ENCODE measurements at places on chromosomes 5 and 9. TPM values are rescaled to one million over a fixed set of nuclear protein-coding genes. Genes with fewer than 3 reads are reported as not detected.
A peak's percentile ranks its signal among the peaks of the same experiment; 100 is the strongest.

GRCh38 chr5:118701791-118702190, 286.6 kb downstream of the DTWD2 start:
- H3K27me3 ChIP-seq = no peaks in the 10 kb centered on the region
- H3K4me1 ChIP-seq = no peaks in the 10 kb centered on the region
- H3K36me3 ChIP-seq = no peaks in the 10 kb centered on the region
- no peak for DNase-seq
- no peak overlapping the region for H3K4me3 ChIP-seq
- no peak overlapping the region for H3K27ac ChIP-seq

GRCh38 chr9:127222388-127223095, 42.0 kb upstream of the GARNL3 start:
- no peaks in the 10 kb centered on the region for H3K27me3 ChIP-seq
- H3K4me1 ChIP-seq = peaks cover 3% of the 10 kb centered on the region
- H3K36me3 ChIP-seq = no peaks in the 10 kb centered on the region

DNA sequence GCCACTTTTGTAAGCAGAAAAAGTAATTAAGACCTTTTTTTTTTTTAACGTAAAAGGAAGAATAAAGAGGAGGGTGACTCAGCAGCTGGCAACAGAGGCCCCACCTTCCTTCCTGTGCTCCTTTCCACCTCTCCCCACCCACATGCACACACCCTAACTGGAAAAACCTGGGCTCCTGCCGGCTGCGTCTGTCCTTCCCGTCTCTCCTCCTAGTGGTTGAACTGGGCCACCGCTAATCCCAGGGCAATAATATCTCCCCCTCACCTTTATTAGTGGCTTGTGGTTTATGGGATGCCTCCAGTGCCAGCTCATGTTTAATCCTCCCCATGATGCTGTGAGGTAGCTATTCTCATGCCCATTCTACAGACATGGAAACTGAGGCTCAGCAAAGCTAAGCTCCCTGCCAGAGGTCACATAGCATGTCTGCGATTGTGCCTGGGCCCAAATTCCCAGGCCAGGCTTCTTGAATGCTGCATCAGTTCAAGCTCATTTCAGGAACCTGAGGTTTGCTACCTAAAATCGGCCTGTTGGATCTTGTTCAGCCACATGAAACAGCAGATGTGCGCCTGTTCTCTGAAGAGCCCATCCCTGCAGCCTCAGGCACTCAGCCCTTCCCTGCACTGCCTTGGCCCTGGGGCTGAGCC, 60.9 kb upstream of the IL17B start:
- no peaks in the 10 kb centered on the region for H3K36me3 ChIP-seq
- no peak for DNase-seq
- no peaks in the 10 kb centered on the region for H3K27me3 ChIP-seq
- peaks cover 25% of the 10 kb centered on the region for H3K4me1 ChIP-seq

Gene ST8SIA4
- total RNA-seq = 0.41 TPM

- no peak for DNase-seq
- H3K27ac ChIP-seq = no peak overlapping the region
- H3K27me3 ChIP-seq = no peaks in the 10 kb centered on the region
- H3K4me1 ChIP-seq = no peaks in the 10 kb centered on the region
- H3K4me3 ChIP-seq = no peak overlapping the region
Observed at GRCh38 chr5:109566361-109566760, 123.4 kb upstream of the MAN2A1 start.

DNA sequence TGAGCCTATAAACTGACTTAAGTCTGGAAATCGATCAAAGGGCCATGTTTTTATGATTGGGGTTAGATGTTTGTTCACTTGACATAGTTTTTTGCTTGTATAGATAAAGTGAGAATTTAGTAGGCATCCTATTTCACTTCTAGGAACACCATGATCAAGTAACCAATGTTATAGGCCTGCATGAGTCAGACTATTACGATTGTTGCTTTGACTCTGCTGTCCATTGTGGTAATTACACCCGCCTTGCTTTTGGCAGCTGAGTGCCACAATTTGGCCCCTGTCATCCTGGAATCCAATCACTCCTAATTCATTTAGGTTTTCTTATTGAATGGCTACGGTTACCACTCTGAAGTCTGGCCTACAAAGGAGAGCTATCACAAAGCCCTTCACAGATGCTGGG, 67.8 kb upstream of the IL33 start:
- no peaks in the 10 kb centered on the region for H3K4me1 ChIP-seq
- H3K27ac ChIP-seq = no peak overlapping the region
- DNase-seq = no peak

- H3K4me1 ChIP-seq = no peaks in the 10 kb centered on the region
- DNase-seq = no peak
- H3K36me3 ChIP-seq = no peaks in the 10 kb centered on the region
- no peaks in the 10 kb centered on the region for H3K27me3 ChIP-seq
Observed at GRCh38 chr5:159386028-159386711, 55.9 kb upstream of the IL12B start.

DNA sequence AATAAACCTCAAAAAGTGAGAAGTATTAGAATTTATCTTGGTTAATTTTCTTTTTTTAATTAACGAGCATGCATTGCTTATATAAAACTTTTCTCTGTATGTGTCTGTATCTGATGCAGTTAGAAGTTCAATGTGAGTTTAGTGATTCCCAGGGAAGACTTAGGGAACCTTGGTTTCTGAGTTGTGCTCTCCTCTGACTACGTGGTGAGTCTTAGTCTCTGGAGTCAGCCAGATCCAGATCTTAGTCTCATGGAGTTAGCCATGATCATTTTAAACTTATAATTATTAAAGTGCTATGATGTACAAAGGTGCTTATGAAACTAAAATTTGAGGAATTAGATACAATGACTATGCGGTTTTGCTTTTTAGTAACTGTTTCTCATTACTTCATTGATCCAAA, 285.3 kb upstream of the DMRT1 start:
- no peak overlapping the region for H3K4me3 ChIP-seq
- no peaks in the 10 kb centered on the region for H3K36me3 ChIP-seq
- DNase-seq = no peak
- H3K4me1 ChIP-seq = peaks cover 11% of the 10 kb centered on the region
- H3K27ac ChIP-seq = peak overlapping the region; percentile 74
- no peaks in the 10 kb centered on the region for H3K27me3 ChIP-seq

- peak overlapping the region; percentile 62 for H3K27ac ChIP-seq
- no peak for DNase-seq
- H3K36me3 ChIP-seq = no peaks in the 10 kb centered on the region
- peaks cover 6% of the 10 kb centered on the region for H3K4me1 ChIP-seq
- no peaks in the 10 kb centered on the region for H3K27me3 ChIP-seq
Observed at GRCh38 chr5:96080557-96080956, 118.9 kb upstream of the ELL2 start.

GRCh38 chr9:94867281-94867841, 140.9 kb downstream of the AOPEP start:
- H3K27me3 ChIP-seq = no peaks in the 10 kb centered on the region
- peak overlapping the region; percentile 96 for H3K27ac ChIP-seq
- H3K4me3 ChIP-seq = peak overlapping the region; percentile 33
- H3K4me1 ChIP-seq = peaks cover 41% of the 10 kb centered on the region
- no peaks in the 10 kb centered on the region for H3K36me3 ChIP-seq

Gene TAF11L5
- total RNA-seq = not detected

DNA sequence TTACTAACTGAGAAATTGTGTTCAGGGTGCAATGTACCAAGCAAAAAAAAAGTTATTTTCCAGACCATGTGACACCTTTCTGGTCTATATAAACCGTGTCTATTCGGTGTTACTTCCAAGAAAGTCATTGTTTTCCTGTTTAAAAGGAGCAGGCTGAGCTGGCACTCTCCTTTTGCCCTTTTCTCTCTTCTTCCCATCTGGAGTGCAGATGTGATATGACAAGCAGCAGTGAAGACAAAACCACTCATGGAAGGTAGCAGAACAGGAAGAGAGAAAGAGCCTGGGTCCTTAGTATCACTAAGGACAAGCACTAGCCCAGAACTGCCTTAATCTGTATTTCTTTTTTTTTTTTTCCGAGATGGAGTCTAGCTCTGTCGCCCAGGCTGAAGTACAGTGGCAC, 25.6 kb downstream of the LYRM7 start:
- H3K36me3 ChIP-seq = no peaks in the 10 kb centered on the region
- no peak overlapping the region for H3K4me3 ChIP-seq
- DNase-seq = no peak
- H3K27ac ChIP-seq = no peak overlapping the region

DNA sequence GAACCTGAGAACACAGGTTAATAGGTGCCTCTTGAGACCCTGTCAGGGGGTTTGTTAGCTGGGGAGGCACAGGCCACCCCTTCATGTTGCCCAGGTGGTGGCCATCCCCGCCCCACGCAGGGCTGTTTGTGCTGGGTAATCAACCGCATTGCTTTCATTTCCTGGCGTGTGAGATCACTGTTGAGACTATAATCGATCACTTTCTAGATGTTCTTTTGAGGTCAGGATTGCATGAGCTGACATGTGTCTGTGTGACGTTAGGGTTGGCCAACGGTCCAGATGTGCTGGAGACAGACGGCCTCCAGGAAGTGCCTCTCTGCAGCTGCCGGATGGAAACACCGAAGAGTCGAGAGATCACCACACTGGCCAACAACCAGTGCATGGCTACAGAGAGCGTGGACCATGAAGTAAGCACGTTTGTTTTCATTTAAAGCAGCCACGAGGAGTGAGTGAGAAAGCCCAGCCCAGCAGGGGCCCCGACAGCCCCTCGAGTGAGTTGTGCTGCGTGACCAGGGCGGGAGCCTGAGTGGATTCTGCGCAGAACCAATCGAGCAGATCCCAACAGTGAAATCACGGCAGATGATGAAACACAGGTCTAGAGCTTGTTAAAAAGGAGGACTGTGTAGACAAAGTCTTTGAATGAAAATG, 115.0 kb upstream of the CACNA1B start:
- no peak overlapping the region for H3K27ac ChIP-seq

DNA sequence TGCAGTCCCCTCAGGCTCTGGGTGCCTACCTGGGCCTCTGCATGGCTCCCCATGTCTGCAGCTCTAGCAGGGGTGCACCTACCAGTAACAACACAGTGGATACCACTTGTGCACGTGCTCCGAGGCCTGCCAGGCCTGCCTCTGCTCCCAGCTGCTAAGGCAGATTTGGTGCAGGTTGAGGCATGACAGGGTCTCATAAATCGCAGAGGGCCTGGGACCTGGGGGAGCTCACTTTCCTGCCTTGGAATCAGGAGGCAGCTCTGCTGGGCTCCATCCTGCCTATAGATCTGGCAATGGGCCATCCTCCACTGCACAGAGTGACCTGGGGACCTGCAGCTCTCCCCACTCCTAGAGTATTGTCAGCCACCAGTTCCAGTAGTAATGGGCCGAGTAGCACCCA, 121.9 kb upstream of the CXCL14 start:
- H3K27me3 ChIP-seq = no peaks in the 10 kb centered on the region
- DNase-seq = no peak
- no peak overlapping the region for H3K27ac ChIP-seq
- H3K36me3 ChIP-seq = no peaks in the 10 kb centered on the region
- H3K4me1 ChIP-seq = no peaks in the 10 kb centered on the region
- H3K4me3 ChIP-seq = no peak overlapping the region

DNA sequence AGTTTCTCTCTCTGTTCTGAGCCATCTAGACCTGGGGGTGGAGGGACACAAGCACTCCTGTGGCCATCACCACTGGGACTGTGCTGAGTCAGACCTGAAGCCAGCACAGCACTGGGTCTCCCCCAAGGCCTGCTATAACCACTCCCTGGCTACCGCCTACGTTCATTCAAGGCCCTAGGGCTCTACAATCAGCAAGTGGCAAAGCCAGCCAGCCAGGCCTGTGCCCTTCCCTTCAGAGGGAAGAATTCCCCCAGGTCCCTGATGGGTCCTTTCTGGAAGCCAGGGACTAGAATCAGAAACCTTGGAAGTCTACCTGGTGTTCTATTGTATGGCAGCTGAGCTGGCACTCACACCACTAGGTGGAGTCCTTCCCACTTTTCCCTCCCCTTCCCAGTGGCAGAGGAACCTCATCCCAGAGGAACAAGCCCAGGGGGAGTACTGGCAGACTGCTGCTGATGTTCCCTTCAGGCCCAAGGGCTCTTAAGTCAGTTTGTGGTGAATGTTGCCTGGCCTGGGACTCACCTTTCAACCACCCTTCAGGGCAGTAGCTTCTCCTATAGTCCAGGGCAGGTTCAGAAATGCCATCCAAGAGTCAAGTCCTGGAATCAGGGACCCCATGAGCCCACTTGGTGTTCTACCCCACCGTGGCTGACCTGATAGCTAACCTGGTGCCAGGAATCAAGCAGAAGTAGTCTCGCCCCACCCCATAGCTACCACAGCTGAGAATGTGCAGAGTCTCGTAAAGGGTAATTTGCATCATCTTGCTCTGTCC, 20.0 kb downstream of the JMY start:
- H3K36me3 ChIP-seq = no peaks in the 10 kb centered on the region
- no peak overlapping the region for H3K27ac ChIP-seq
- no peaks in the 10 kb centered on the region for H3K4me1 ChIP-seq
- DNase-seq = no peak
- no peaks in the 10 kb centered on the region for H3K27me3 ChIP-seq

Gene SLC2A6
- total RNA-seq = 48.2 TPM

Gene HTR1A
- not detected for total RNA-seq

GRCh38 chr5:78698191-78698791, 49.7 kb upstream of the LHFPL2 start:
- no peak for DNase-seq
- no peaks in the 10 kb centered on the region for H3K36me3 ChIP-seq
- H3K27ac ChIP-seq = no peak overlapping the region
- H3K4me3 ChIP-seq = no peak overlapping the region

DNA sequence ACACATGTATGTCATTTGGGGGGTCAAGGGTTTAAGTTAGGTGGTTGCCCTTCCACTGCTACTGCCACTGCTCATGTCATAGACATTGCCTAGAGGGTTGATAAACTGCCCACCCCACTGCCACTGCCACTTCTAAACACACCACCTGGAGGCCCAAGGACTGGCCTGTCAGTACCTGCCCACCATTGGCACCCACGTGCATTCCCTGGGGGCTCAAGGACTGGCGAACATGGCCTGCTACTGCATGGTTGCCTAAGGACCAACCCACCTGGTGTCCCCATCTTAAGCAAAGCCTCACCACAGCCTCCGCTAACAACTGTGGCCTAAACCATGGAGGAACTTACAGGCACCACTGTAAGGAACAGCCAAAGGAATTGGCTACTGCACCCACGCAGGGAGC, 185.6 kb upstream of the TLX3 start:
- H3K4me1 ChIP-seq = no peaks in the 10 kb centered on the region
- DNase-seq = no peak
- no peaks in the 10 kb centered on the region for H3K36me3 ChIP-seq
- H3K27me3 ChIP-seq = no peaks in the 10 kb centered on the region
- H3K27ac ChIP-seq = no peak overlapping the region

DNA sequence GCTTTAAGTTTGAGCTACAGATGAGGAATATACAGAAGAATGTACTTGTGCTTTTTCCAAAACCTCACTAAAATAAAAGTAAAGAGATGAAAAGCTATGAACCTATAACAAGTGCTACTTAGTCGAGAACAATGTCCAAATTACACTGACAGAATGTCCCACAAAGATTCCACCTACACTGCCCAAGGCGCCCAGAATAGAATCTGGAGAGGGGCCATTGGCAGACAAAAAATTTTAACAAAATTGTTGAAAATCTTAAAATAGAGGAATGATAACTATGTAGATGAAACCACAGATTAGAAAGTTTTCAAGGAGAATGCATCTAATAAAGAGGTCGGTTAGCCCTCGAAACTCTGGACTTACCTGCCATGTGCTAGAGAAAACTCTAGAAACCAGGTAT, 235.3 kb downstream of the CETN3 start:
- H3K27ac ChIP-seq = no peak overlapping the region
- H3K4me3 ChIP-seq = no peak overlapping the region
- H3K4me1 ChIP-seq = no peaks in the 10 kb centered on the region
- H3K27me3 ChIP-seq = no peaks in the 10 kb centered on the region
- DNase-seq = no peak
- H3K36me3 ChIP-seq = no peaks in the 10 kb centered on the region
